ENCODE measurements at places on chromosomes 16 and 17.
A peak's percentile ranks its signal among the peaks of the same experiment; 100 is the strongest.

- DNase-seq, result no peak
Measured at GRCh38 chr16:23296994-23297393, 5.1 kb upstream of the SCNN1B start.

DNA sequence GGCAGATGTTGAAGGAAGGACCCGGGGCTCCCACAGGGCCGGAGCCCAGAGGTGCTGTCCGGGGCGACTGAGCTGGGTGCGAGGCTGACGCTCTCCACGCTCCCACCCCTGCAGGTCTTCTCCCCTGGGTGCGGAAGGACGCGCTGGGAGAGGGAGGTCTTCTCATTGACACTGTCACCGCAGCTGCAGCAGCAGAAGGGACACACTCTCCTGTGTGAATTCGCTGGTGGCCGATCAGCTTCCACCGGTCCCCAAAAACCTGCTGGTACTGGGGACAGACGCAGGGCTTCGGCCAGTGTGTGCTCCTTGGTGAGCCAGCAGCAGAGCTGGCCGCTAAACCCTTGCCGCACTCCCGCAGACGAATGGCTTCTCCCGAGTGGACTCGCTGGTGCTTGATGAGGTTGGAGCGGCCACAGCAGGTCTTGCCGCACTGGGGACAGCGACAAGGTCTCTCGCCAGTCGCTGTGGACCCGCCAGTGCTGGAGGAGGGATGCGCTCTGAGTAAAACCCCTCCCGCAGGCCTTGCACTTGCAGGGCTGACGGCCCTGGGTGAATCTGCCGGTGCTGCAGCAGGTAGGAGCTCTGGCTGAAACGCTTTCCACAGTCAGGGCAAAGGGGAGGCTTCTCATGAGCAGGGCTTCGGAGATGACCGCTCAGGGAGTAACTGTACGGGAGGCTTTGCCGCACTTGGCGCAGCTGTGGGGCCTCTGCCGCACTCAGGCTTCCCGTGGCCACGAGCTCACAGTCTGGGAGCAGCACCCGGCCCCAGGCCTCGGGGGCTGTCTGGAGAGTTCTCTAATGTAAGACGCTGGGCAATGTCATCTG, 6.2 kb downstream of the ZNF843 start:
- no peak for DNase-seq

- DNase-seq, result no peak
Measured at GRCh38 chr16:89040391-89040790, 53.3 kb upstream of the ACSF3 start.

DNA sequence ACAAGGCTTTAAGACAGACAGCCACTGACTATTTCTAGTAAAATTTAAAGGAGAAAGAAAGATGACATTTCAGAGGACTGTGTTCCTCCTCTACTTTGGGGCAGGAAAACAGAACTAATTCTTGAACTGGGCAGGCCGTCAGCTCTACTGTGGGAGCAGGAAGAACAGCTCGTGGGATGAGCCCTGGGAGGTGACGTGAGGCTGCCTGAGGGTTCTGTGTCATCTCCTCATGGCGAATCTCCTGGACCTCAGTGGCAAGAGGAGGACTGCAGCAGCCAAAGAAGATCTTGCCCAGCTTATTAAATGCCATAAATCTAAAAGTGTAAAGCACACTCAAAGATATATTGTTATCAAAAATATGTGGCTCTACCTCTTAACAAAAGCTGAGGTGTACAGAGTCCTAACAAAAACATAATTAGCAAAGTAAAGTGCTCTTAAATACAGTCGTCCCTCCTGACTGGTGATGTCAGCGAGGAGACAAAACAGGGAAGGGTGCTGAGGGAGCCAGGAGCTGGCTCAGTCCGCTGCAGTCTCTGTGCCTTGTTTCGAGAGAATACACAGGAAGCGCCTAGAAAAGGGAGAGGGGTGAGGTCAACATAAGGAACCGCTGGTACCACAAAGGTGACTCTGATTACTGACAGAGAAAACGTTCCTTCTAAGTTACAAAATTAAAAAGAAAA, 58.0 kb downstream of the CREBBP start:
- DNase-seq, result no peak

- DNase-seq, result no peak
Measured at GRCh38 chr16:27907457-27907972, 156.0 kb downstream of the GSG1L start.

DNA sequence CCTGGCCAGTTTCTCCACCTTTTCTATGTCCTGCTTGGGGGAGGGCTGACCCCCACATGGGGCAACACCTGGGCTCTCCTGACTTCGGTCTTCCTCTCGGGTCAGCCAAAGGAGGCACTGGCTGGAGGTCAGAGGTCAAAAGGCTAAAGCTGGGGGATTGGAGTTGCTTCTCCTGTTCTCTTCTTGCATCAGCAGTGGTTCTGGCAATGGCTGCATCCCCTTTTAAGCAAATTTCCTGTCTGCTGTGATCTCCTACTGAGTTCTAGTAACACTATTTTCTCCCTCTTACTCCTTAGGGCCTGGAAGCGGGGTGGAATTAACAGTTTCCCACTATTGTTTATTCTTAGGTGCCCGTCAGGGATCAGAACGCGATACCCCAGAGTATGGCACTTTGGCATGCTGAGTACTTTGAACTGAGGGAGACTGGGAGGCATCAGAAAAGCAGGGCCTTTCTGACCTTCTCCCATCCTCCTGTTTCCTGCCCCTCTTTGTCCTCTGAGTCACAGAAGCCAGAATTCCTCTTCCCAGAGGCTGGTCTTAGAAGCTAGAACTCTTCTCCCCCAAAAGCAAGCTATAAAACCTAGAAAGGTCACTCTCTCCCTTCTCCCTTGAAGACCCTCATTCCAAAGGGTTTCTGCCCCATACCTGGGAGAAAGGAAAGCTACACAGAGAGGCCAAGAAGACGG, 268.2 kb downstream of the STX8 start:
- DNase-seq, result peak; percentile 7

DNA sequence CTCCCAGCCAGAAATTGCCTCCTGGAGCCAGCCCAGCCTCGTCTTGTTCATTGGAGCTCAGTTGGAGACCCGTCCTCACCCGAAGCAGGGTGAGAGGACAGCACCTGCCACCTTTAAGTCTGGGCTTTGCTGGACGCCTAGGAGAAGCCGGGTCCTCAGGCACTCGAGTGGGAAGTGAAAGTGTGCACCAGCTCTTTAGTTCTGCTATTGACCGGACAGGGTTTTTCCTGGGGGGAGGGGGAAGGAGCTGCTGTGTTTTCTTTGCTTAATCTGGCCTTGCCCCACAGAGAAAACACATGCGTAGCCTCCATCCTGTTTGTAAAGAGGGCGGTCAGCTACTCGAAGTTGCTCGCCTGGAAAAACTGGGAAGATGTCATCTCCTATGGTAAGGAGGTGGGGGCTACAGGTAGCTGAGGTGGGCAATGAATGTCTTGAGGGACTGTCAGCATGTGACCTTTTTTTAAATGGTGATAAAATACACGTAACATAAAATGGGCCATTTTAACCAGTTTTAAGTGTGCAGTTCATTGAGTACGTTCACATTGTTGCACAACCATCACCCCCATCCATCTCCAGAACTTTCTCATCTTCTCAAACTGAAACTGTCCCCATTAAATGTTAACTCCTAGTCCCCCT, 34.4 kb downstream of the CMIP start:
- DNase-seq, result no peak

GRCh38 chr16:17072104-17072503, 398.7 kb downstream of the XYLT1 start:
- no peak for DNase-seq

DNA sequence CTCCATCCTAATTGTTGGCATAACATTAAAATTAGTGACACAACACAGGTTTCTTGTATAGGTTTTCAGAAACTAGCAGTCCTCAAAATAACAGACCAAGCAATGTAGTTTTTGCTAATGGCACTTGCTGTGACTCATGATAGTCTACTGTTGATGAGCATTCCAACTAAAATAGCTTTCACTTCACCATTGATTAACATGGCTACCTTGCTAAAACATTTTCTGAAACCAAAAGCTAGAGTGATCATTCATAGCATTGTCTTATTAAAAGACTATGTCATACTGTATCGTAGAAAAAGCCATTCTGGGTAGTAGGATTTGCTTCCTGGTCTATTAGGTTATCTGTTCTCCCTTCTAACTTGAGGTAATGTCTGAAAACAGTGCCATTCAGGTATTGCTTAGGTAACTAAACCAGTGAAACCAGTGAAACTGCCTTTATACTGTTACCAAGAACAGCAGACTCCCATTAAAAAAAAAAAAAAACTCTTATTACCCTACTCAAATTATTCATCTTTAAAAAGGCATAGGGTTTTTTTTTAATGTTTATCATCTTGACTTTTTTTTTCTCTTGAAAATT, 2.5 kb upstream of the CLTC start:
- DNase-seq, result no peak

DNA sequence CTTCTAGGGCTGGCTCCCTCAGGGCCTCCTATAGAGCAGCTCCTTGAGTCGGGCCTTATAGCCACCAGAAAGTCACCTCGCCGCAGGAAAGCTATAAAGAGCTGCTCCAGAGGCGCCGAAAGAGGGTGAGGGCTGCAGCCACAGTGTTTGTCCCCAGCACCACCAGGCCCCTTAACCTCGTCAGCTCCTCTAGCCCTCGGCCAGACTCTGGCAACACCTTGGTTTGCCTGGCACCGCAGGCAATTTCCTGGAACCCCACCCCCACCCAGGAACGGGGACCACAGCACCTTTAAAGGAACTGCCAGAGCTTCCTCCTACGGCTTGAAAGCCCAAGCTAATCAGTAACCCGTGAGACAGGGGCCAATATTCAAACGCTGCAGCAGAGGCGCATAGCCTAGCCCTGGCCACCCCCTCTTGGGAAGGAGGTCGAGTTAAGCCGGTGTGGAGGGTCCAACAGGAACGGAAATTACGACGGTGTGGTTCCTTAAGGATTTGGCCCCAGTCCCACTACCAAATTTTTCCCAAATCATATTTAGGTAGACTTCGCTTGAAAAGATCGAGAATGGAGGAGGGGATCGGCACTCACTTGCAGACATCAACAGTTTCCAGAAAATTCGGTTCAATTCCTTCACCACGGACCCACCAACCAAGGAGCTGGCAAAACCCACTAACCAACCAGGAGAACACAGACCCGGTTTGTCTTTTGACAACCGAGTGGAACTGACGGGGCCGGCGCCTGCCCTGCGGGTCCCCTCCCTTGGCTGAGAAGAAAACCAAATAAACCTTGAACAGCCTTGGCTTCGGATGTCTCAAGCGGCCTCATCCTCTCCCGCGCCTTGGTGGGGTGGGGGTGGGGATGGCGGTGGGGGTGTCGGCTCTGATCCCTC, 3.0 kb downstream of the HOXB6 start:
- no peak for DNase-seq

GRCh38 chr17:74344658-74345057, 17.0 kb downstream of the BTBD17 start:
- DNase-seq, result no peak

GRCh38 chr16:27228621-27229501, 25.5 kb downstream of the KDM8 start:
- DNase-seq, result no peak

- DNase-seq, result no peak
Measured at GRCh38 chr16:74769586-74770190, 4.9 kb downstream of the FA2H start.

DNA sequence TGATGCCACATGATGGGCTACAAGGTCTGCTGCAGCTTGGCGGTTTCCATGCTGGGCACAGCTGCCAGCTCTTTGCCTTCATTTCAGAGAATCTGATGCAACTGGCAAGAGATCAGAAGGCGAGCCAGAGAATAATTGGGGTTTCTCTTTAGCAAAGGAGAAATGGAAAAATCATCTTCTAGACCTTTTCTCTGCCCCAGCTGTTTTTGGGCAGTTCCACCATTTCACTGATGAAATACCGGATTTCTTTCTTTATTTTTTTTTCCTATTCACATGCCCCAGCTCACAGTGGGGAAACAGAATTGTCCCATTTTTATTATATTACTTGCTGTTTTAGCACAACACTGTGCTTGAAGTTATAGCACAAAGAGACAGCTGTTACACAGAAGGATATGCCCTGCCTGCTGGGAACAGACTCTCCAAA, 439.3 kb upstream of the GOT2 start:
- no peak for DNase-seq

GRCh38 chr17:81511554-81511803, 1.1 kb downstream of the ACTG1 start:
- no peak for DNase-seq

GRCh38 chr17:4411201-4411600, 22.5 kb upstream of the SPNS3 start:
- no peak for DNase-seq

GRCh38 chr17:78944956-78945355, 19.8 kb upstream of the TIMP2 start:
- DNase-seq, result no peak

GRCh38 chr17:59620518-59621259, 994 bp downstream of the CLTC start:
- DNase-seq, result peak; percentile 82

- no peak for DNase-seq
Measured at GRCh38 chr17:77637818-77638575, 320.5 kb upstream of the TNRC6C start.

DNA sequence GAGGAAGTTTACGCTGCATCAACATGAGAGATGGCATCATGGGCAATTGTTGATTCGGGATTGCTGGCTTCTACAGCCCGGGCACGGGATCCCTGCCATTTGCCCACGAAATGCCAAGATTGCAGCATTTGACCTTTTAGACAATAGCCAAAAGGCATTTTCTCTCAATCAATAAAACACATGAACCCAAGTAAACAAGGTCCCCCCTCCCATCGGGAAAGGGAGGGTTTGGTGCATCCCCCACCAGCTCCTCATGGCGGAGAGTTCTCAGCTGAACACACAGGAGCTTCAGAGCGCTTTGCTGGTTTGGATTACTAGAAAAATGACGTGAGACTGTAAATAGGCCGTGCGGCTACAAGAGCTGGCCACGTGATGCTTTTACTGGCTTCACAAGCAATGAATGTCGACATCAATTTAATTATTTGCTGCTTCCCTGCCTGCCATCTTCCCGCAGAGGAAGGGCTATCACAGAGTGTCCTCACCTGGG, 147.6 kb downstream of the C16orf95 start:
- DNase-seq, result no peak

DNA sequence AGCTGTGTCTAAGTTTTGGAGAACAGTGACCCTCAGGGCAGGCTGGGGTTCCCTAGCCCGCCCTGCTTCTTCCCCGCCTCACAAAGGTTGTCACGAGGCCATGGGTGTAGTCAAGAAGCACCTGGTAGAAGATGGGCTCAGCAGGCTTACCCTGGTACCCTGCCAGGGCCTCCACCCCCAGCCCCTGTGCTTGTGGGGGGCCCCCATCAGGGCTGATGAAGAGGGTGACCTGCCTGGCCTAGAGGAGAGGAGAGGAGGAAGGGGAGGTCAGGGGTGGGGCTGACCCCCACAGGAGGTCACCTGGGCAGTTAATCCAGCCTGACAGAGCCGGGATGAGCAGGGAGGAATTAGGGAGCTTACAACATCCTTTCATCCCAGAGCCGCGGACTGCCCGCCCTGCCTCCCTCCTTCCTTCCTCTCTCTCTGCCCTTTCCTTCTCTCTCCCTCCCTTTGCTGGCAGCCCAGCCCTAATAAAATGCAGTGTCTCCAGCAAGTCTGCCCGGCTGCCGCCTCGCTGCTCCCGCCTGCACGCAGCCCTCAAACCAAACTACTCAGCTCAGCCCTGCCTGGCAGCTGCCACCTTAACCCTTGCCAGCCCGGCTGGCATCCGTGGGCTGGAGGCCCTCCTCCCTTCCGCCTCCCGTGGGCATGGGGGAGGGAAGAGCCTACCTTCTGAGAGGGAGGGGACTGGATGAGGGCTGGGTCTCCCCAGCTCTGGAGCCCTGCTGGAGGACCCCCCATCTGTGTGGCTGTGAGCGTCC, 7.2 kb downstream of the DLX3 start:
- no peak for DNase-seq

GRCh38 chr17:59277031-59277430, 54.4 kb upstream of the YPEL2 start:
- DNase-seq, result no peak
